ENCODE measurements at places on chromosomes 1 and 21.
A peak's percentile ranks its signal among the peaks of the same experiment; 100 is the strongest.

GRCh38 chr1:100517515-100517914, 20.4 kb upstream of the GPR88 start:
- no peak for DNase-seq

GRCh38 chr1:232244426-232244825, 385.5 kb downstream of the SIPA1L2 start:
- DNase-seq: no peak

DNA sequence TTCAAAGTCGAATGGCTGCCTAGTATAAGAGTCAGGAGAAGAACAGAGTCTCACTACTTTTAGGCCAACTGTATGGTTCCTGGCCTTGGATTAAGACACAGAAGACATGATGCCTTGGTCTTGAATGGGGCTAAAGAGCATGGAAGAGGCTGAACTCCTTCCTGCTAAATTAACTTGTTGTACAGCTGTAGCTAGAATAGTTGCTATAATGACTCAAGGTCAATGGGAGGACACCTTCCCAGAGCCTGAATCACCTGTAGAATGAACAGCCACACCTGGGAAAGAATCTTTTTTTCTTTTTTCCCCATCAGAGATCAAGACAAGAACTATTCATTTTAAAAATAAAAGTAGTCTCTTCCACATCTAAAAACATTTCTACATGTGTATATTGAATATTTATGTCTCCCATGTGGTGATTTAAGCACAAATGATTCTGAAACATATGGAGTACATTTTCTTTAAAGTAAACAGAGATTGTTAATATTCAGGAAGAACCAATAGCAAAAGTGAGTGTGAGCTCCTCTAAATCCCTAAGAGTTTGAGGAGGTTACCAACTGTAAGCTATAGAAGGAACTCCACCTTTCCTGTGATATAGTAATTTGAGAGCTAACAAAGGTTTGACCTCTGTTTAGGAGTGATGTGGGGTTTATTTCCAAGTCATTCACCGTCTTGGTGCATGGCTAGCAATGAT, 191.3 kb downstream of the TGFB2 start:
- no peak for DNase-seq

DNA sequence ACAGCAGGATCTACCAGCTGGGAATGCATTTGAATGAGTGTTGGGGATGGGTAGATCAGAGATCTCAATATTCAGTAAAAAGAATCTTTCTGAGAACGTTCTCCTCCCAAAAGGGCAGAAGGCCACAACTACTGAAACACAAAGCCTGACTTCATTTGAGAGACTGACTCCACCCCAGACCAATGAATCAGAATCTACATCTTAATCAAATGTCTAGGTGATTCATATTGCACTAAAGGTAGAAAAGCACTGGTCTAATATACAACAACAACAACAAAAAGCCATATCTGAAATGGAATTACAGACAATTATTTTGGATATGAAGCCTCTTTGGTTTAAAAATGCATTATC, 123.9 kb downstream of the SMYD3 start:
- DNase-seq: no peak

GRCh38 chr1:237695878-237696277, 194.8 kb downstream of the ZP4 start:
- no peak for DNase-seq

- no peak for DNase-seq
These were observed 587 bp downstream of the NKAIN1 start for GRCh38 chr1:31238986-31239613.

DNA sequence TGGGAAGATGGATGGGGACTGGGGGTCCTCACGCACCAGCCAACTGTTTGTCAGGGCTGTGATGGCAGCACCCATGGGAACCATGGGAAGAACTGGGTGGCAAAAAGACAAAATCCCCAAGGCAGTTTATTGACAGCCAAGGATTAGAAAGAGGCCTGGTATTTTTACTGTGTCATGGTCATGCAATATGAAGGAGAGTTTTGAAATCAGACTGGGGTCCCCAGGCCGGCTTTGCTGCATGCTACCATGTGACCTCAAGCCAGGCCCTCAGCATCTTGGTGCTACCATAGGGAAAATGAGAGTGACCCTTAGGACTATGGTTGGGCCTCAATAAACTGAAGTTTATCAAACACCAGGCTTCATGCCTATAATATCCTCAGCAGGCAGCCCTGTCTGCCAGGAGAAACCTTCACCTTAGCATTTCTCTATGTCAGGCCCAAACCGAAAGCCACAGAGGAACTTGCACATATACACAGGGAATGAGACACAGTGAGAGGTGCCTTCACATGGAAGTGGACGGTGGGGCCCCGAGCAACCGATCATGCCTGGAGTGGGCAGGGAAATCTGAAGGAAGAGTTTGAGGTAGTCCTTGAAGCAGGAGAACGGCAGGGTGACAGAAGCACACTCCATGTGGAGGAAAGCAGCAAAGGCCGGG, 203.2 kb downstream of the HIVEP3 start:
- DNase-seq: no peak

- DNase-seq: no peak
These were observed 58.0 kb upstream of the GFI1 start for GRCh38 chr1:92544756-92545165.

GRCh38 chr21:15063081-15063813, 1.6 kb downstream of the NRIP1 start:
- DNase-seq: no peak

DNA sequence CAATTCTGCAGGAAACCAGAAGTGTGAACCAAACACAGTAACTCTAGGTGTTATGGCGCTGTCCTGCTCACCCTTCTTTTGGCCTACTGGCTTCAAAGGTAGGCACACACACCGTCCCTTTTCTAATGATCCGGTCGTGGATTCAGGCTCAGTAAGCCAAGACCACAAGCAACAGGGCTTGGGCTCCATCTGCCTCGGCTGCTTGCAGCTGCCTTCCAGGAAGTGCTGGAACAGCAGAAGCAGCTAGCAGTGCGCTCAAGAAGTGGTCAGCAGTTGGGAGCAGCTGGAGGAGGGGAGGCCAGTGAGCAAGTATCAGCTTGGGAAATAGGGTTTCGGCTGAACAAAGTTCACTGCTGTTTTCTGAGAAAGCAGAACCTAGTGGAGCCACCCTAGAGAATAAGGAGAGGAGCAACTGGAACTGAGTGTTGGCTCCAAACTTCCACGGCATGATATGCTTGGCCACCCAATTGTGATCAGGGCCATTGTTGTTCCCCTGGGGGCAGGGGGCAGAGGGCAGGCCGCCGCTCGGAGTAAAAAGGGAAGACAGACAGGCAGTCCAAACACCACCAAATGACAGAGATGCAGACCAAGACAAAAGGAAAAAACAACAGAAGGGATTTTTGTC, 173.4 kb downstream of the TOMM20 start:
- DNase-seq: no peak

- no peak for DNase-seq
These were observed 82.4 kb downstream of the PLXNA2 start for GRCh38 chr1:208161656-208162375.

- DNase-seq: no peak
These were observed 2.1 kb downstream of the SDE2 start for GRCh38 chr1:225996946-225997545.

GRCh38 chr1:246114369-246114768, 392.7 kb downstream of the SMYD3 start:
- no peak for DNase-seq

GRCh38 chr1:153880962-153881361, 41.8 kb downstream of the GATAD2B start:
- peak; percentile 96 for DNase-seq

GRCh38 chr21:43718872-43719747, at the start of gene PDXK:
PDXK (plus strand) TSS chr21:43719129; CDS start chr21:43719295, 166 bp downstream.
- DNase-seq: no peak

- DNase-seq: no peak
These were observed 26.5 kb downstream of the BCL9 start for GRCh38 chr1:147567594-147568381.

GRCh38 chr1:84642774-84643173, 47.5 kb downstream of the SSX2IP start:
- DNase-seq: no peak

GRCh38 chr1:157658571-157658970, 42.0 kb downstream of the FCRL3 start:
- DNase-seq: no peak

DNA sequence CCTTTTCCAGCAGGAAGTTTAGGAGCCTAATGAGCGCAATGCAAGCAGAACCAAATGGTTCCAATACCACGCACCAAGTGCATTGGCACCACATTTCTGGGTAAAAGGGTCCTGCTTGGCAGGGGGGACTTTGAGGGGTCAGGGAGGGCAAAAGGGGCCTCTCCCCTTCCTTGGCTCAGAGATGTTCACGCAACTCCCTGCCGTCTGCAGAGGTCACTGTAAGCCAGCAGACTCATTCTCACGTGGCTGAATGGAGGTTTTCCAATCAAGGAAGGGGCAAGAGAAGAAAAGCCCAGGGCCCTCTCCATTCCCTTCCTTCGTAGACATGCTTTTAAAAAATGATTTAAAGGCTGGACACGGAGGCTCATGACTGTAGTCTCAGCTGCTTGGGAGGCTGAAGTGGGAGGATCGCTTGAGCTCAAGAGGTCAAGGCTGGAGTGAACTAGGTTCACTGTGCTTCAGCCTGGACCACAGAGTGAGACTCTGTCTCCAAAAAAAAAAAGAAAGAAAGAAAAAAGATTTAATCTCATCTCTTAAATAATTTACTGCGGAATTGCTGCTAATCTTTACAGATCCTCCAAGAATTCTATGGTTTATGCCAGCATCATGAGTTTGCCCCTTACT, 80.3 kb downstream of the RUNX3 start:
- DNase-seq: no peak

GRCh38 chr1:12604114-12604874, 13.7 kb downstream of the DHRS3 start:
- peak; percentile 94 for DNase-seq

- no peak for DNase-seq
These were observed 60.9 kb upstream of the RGS2 start for GRCh38 chr1:192747943-192748342.

All from kidney epithelial cell (primary cell).